ENCODE measurements at places on chromosomes 5 and 9.

- no peak for DNase-seq
Observed at GRCh38 chr9:4714266-4715016, 26.6 kb downstream of the AK3 start.

DNA sequence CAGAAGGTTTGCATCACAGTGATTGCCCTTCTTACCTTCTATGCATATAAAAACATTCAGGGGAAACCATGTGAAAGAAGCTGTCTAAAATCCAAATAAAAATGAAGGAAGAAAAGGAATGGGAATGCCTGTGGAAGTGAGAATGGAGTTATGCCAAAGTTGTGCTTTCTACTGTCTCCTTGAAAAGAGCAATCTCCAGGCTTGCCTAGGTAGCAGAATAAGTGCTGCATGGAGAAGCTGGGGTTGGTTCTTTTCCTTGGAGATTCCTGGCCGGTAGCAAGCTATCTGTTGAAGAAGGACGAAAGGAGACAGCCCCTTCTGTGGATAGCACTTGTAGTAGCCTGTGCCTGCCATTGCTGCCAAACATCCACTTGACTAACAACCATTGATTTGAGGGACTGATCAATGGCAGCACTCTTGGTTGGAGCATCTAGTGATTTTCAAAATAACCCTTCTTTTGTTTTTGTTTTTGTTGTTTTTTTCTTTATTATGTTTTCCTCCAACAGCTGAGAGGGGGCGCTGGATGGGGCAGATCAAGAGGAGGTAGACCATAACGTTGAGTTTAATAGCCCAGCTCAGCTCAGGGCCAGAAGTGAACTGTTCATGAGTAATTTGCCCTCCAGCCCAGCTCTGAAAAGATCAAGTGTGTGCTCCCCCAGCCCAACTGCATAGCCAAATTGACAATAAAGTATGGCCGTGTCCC lies 1.6 kb downstream of the PLCXD3 start:
- no peak for DNase-seq

- DNase-seq: no peak
Observed at GRCh38 chr9:114553202-114553601, 34.4 kb upstream of the ATP6V1G1 start.

DNA sequence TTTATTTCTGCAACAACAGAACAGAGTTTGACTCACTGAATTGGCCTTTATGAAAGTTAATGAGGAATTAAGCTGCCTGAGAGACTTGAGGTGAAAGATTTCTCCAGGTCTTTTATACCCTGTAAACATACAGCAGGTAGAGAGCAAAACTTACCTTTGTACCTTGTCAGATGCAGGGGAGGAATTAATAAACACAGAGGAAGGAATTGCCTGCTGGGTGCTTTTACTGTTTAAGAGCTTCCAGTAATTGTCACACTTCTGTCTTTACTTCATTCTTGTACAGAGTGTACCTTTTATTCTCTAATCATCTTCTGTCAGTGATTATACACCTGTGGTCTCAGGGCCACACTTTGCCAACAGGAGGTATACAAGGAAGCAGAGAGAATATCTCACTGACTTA lies 94.0 kb upstream of the GRIN3A start:
- DNase-seq: no peak

DNA sequence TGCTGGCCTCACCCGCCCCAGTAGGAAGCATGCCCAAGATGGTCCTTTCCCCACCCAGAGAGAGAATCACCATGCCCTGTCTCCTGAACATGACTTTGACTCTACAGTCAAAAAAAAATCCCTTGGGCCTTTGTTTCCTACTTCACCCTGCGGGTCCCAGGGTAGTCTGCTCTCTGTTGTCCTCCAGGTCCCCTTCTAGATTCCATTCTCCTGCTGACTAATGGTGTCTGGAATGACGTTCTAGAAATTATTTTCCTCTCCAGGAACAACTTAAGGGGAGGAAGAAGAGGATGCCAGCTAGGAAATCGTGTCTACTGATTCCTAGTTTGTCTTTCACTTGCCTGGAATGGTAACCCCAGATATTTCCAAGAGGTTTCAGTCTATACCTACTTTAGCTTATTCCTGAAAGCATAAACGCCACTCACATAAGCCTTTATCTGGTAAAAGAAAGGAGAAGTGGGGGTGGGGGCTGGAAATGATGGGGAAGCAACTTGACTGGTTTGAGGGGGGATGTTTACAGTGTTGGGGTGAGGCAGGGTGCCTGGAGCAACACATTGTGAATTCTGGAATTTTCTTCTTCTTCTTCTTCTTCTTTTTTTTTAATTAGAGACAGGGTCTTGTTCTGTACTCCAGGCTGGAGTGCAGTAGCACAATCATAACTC lies 93.9 kb downstream of the SNX18 start:
- peak; percentile 52 for DNase-seq

DNA sequence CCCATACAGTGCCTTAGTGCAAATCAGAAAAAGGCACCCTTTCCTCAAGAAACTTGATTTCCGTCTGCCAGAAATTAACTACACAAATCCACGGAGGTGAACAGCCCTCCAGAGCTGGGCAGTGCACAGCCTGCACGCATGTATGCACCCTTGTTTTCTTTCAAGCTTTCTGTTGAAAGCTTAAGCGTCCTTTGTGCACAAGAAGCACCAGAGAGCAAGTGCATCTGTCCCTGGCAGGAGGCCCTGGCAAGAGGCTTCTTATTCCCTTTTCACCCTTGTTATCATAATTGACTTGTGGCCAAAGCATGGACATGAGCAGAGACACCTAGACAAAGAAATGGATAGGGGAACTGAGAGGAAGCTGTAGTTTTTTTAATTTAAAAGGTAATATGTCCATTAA lies 47.4 kb upstream of the ATG10 start:
- DNase-seq: no peak

All from AG08395 (cell line).